ENCODE measurements at places on chromosomes 13 and 19.

GRCh38 chr19:46291829-46292228 lies 5.0 kb upstream of the HIF3A start:
- no peak for DNase-seq

GRCh38 chr13:30002577-30002976 lies 152.2 kb upstream of the UBL3 start:
- DNase-seq, result no peak

- DNase-seq, result no peak
These were observed at the start of gene AXL for GRCh38 chr19:41218615-41219507. Gene AXL, plus strand, starts transcription at chr19:41219223. Its CDS starts 170 bp downstream, at chr19:41219393.

GRCh38 chr19:16263141-16263761 lies 61.4 kb upstream of the KLF2 start:
- DNase-seq, result no peak

- DNase-seq, result no peak
These were observed 1703.3 kb upstream of the SLC10A2 start for GRCh38 chr13:104769545-104769944.

DNA sequence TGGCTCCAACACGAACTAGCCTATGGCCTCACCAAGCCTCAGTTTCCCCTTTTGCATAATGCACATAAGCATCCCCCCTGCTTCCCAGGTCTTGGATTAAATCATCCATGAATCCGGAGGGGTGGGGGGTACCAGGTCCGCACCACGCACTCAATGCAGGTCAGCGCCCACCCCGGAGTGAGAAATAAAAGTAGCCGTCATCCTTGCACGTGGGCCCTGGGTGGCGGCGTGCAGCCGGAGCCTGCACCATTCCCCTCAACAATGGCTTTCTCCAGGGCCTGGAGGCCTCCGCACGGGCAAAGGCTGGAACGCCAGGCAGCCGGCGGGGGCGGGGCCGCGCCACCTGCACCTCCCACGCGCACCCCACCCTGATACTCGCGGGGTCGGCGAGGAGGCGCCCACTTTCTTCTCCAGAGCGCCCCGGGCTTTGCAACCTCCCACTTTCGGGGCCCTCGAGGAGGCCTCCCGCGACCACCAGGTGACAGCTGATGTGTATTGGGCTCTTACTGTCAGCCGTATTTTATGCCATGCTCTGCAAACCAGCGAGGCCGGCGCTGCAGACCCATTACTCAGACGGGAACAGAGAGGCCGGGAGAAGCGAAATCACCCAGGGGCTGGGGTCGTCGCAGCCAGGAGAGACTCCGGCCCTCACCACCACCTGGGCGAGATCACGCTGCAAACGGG lies 767 bp upstream of the GADD45B start:
- DNase-seq, result peak; percentile 53

DNA sequence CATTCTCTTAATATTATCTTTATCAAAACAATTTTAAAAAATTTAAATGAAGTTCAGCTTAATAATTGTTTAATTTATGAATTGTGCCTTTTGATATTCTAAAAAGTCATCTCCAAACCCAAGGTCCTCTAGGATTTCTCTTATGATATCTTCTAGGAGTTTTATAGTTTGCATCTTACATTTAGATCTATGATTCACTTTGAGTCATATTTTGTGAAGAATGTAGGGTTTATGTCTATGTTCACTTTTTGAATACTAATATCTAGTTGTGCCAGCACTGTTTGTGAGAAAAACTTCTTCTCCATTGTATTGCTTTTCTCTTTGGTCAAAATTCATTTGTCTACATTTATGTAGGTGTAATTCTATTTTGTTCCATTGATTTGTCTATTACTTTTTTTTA lies 1068.4 kb upstream of the SPRY2 start:
- no peak for DNase-seq

GRCh38 chr13:35514801-35515502 lies 38.5 kb upstream of the MAB21L1 start:
- DNase-seq, result no peak

GRCh38 chr13:75395901-75396300 lies 86.1 kb downstream of the TBC1D4 start:
- no peak for DNase-seq

DNA sequence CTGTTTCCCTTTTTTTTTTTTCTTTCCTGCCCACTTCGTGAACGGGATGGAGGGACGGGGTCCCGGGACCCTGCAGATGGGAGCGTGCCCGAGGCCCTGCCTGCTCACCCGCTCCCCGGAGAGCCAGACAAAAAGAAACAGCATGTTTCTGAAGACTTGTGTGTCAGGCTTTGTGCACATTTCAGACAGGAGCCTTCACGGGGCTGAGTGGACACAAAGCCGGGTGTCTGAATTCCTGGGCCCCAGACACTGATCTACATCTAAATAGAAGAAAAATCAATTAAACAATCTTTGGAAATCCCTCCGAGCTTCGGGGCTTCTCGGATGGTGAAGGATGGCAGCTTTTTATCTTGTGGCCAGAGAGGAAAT lies 4.2 kb downstream of the PGPEP1 start:
- no peak for DNase-seq

- DNase-seq, result peak; percentile 7
These were observed 7.2 kb upstream of the ZNF606 start for GRCh38 chr19:58009666-58010301.

DNA sequence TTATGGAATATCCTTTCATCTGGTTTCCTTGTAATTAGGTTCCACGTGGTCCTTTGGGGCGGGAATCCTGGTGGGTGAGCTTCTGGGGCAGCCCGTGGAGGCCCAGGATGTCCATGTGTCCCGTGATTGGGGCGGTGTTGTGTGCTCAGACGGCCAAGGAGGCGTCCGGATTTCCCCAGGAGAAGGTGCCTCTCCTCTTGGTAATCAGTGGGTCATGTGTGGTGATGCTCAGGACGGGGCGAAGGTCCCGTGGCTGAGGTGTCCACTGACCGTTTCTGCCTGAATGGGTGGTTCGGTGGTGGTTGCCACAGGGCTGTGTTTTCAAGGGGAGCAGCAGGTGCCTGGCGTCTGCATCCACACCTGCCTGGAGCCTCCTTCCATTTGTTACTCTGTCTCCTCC lies 52.2 kb upstream of the F7 start:
- DNase-seq, result no peak

DNA sequence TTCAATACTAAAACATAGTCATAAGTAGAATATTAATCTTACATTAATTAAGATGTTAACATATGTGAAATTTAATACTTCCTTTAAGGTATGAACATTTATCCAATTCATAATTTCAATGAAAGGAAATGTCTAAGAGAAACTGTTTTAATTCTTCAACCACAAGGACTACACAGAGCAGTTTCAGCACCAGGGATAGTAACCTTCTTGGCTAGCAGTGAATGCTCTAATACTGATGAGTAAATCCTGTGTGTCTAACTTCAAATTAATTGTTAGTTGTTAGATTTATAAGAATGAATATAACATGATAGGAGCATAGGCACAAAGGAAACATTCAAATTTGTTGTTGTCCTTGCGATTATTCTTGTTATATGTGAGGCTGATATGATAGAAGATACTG lies 15.6 kb upstream of the NBEA start:
- DNase-seq, result no peak

- DNase-seq, result no peak
These were observed 39.5 kb downstream of the ZSWIM9 start for GRCh38 chr19:48210005-48210404.

DNA sequence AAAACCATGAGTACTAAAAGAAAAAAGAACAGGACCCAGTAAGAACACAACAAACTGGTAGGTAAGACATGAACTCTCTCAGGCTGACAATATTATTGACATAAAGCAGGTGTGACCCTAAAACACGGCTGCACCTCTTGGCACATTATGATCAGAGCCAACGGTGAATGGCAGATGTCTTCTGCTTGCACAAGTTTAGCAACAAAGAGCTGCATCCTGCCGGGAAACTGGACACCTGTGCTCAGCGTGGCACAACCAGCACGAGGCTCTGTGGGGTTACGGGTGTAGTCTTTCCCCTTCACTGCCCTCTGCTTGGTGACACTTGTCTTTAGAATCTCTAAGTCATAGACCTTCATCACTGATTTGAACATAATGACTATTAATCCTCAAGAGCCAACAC lies 97.9 kb downstream of the DOCK9 start:
- DNase-seq, result no peak

DNA sequence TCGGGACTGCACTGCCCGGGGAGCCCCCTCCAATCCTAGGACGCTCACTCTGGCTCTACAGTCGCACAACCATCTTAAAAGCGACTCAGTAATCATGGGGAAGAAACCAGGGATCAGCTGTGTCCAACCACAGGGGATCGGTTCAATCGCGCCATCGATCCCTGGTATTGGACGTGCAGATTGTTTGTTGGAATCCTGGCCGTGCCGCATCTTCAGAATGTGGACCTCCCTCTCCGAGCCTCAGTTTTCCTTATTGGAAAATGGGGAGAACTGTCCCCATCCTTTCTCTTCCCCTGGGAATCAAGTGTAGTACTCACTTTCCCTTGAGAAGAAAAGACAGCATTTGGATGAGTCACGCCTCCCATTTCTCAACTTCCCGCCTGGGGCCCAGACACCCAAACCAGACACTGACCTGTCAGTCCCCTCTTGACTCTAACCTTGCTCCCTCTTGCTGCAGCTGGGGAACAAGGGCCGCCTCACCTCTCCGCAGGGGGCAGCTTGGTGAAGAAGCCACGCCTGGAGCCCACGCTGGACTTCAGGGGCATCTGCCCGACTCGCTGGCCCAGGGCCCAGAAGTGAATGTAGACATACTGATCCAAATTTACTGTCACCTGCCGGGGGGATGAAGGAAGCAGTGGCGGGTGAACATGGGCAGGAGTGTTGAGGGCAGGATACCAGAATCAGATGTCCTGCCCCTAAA lies 17.6 kb downstream of the EMP3 start:
- no peak for DNase-seq

DNA sequence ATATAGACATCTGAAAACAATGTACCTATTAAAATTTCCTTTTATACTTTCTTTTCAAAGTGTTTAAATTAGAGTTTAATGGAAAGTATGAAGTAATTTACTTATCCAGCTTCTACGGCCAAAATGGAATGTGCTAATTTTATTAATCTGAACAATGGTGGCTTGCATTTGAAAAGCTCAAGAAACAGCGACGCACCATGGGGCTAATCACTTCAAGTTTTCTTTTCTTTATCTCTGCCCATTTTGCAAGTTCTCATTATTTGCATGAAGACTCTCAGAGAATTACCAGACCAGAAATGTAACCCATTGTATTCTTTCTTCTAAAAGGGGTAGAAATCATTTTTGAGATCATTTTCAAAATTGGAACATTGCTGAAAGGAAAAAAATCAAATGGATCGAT lies 204.0 kb upstream of the STARD13 start:
- DNase-seq, result no peak

- no peak for DNase-seq
These were observed 54.0 kb upstream of the CNMD start for GRCh38 chr13:52793515-52794061.

DNA sequence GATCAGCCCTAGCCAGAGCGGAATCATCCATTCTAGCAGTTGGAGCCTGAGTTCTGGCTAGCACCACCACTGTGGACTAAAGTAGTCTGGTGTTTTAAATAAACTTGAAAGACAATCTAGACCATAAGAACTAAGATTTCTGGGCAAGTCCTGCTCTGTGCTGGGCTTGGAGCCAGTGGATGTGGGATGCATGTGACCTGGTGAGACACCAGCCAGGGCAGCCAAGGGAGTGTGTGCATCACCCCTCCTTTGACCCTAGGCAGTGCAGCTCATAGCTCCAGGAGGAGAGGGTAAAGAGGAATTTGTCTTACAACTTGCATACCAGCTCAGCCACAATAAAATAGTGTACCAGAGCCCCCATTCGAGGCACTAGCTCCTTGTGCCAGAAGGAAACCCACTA lies 21.0 kb downstream of the ITGBL1 start:
- DNase-seq, result no peak

DNA sequence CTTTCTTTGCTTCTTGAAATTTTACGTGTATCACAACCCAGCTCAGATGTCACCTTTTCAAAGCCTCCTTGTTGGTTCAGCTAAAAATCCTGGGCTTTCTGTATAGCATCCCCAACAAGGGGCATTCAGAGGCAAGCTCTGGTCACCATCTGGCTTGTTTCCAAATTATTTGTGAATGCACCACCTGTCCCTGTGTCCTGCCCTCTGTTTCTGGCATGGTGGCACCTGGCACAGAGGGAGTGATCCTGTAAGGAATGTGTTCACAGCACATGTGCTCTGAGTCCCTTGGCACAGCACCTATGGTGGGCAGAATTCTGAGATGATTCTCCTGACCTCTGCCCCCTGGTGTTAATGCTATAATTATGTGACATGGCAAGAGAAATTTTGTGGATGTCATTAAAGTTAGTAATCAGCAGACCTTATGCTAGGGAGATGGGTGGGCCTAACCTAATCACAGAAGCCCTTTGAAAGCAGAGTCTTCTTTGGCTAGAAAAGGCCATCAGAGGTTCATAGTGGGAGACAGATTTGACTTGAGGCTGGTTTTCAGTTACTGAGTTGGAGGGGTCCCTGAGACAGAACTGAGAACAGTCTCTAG lies 76.3 kb downstream of the ZNF429 start:
- DNase-seq, result no peak

DNA sequence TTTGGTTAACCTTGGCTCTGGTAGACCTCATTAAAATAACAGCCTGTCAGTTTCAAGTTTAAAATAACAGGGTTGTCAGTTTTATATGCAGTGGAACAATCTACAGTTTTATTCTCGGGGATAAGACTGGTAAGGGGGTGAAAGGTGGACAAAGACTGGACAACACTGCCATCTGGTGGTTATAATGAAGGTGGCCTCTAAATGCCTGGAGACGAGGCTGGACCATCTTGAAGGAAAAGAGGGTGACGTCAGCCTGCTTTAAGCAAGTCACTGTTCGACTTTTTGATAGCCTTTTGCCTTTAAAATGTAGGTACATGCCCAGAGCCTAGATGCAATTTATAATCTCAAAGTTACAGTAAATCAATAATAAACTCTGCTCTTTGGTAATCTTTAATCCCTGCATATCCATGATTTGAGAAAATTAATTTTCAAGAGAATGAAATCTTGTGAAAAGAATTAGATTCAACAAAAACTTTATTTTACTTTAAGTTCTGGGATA lies 117.0 kb downstream of the DCT start:
- peak; percentile 46 for DNase-seq

- DNase-seq, result no peak
These were observed 178.3 kb upstream of the RFC3 start for GRCh38 chr13:33639626-33640080.

- no peak for DNase-seq
These were observed 119.3 kb upstream of the GJB6 start for GRCh38 chr13:20351281-20352022.

GRCh38 chr19:35846038-35846668 lies 6.2 kb downstream of the NPHS1 start:
- no peak for DNase-seq

Data from activated CD4-positive, alpha-beta T cell treated with anti-CD3 and anti-CD28 coated beads, Interleukin-2, amount 50 U/mL, for 1 hour (primary cell).